ENCODE measurements at places on chromosomes 5 and 9.

DNA sequence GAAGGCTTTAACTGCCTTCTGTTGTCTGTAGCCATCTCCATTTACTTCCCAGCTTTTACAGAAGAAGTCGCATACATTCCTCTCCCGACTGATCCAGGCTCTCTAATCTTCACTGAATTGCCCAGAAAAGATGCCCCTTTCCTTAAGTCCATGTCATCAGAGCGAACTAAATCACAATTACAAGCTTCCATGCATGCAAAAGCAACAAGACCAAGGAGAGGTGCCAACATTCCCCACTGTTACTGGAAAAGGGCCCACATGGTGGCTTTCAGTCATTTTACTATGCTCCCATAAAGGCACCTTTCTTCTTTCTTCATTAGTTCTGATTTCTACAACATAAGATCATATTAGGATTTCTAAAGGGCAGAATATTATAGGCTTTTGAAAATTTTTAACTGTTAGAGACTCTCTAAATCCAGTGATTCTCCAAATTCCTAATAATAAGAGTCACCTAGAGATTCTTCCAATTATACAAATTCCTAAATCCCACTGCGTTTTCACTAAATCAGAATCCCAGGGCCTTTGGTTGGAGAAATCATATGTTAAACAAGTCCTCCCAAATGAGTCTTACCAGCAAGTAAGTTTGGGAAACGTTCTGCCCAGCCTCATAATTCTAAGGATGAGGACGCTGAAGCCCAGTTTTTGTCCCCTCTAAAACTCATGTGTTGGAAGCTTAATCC is 17.0 kb upstream of the ZFR start:
- DNase-seq, result no peak

DNA sequence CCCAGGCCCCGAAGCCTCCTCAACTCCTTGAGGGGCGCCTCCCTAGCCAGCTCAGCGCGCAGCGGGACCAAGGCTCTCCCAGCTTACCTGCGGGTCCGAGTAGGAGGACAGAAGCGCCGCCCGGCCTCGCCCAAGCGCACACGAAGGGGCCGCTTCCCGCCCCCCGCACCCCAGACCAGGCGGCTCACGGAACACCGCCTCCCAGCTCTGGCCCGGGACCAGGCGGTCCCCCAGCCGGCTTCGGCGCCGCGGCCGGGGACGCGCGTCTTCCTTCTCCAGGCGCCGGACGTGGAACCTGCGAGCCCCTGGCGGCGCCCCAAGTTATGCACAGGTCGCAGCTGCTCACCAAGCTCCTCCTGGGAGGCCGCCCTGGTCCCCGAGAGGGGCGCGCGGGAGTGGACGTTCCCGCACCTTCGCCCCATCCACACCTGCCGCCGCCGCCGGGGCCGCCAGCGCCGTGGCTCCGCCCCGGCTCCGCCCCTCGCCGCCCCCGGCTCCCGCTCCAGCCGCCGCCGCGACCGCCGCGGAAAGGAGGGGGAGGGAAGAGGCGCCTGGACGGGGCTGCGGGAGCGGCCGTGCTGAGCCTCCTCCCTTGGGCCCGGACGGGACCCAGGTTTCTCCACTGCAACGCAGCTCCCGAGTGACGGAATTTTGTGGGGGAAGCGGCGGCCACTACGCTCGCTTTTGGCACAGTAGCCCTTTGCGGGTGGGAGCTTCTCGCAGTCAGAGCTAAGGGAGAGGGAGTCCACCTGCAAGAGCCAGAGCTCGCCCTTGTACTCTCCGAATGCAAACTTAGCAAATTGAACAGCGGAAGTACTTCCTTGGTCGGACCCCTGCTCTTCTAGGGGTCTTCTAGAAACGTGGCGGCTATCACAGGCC is 77.5 kb upstream of the IFNE start:
- DNase-seq, result no peak

DNA sequence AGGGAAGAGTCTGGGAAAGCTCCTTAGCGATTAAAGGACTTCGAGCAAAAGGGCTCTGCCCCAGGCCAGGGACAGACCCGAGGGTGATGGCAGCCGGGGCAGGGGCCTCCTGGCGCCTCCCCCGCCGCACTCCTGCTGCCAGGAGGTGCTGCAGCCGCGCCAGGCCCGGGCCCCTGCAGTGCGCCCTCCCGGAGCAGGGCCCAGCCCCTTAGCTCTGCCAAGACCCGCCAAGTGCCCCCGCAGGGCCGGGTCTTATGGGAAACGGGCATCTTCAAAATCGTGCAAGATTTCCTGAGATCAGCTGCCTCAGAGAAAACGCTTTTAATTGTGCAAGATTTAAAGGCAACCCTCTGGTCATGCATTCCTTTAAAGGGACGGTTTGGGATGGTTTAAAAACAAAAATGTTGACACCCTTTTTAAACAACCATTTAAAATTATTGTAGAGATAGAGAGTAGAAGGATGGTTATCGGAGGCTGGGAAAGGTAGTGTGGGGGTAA is 52.4 kb downstream of the CDC14B start:
- DNase-seq, result no peak

GRCh38 chr5:143164557-143164956 is 238.9 kb downstream of the NR3C1 start:
- DNase-seq, result no peak

- DNase-seq, result no peak
These were observed 24.1 kb upstream of the RNF20 start for GRCh38 chr9:101509572-101509971.

DNA sequence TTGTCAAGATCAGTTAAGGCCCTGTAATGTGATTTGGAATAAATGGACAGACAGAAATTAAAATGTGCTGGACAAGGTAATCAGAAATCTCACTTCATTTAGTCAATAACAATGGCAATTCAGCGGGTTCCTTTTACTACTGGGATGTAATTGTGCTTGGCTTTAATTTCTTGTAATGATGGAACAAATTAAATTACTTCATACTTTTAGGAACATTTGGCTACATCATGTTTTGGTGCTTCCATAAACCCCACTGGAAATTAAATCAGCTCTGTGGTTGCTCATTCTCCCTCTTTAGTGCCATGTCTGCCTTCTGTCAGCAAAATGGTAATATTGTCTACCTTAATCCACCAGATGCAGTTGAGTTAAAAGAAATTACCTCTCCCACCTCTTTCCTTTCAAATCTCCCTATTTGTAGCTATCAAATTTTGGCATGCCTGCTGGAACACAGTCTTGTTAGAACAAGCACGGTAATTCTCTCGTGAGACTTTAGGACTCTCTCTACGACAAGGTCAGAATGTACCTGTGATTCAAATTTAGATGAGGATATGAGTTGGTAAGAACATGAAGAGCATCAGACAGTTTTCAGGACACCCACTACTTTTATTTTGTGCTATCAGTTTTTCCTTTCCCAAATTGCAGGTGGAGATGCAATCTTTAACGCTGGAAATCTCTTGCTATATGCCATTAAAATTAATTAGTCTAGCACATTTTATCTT is 476.3 kb downstream of the RAB3C start:
- DNase-seq, result no peak

DNA sequence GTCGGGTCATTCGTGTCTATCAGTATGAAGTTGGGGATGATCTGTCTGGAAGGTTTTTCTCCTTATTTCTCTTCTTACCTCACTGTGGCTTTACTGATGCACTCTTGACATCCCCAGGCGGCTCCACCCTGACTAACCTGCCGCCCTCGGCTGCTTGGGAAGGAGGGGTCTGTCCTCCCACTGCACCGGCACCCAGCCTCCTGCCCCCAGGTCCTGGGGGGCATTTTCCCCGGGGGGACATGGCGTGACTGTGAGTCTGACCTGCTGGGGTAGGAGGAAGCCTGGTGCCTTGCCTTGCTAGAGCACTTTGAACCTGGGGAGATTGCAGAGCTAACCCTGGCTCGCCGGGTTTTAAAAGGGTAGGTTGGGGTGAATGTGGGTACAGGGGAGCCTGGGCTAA is 27.5 kb downstream of the DYNC2I2 start:
- no peak for DNase-seq

GRCh38 chr9:133576031-133576874 is 32.9 kb downstream of the FAM163B start:
- no peak for DNase-seq

DNA sequence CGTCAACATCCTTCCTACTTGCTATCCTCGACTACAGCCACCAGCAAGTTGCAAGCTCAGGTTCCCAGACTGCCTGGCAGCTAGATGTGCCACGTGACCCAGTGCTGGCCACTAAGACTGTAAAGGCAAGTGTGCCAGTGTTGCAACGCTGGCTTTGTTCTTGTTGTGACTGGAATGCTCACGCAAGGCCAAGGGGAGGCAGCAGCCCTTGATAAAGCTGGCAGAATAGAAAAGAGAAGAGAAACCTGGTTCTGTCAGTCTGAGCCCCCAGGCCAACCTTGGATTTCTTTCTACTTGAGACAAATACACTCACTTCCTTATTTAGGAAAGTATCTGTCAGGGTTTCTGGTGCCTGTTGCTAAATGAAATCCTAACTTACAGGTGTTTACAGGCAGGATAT is 113.0 kb downstream of the KLHL3 start:
- DNase-seq, result peak; percentile 51

DNA sequence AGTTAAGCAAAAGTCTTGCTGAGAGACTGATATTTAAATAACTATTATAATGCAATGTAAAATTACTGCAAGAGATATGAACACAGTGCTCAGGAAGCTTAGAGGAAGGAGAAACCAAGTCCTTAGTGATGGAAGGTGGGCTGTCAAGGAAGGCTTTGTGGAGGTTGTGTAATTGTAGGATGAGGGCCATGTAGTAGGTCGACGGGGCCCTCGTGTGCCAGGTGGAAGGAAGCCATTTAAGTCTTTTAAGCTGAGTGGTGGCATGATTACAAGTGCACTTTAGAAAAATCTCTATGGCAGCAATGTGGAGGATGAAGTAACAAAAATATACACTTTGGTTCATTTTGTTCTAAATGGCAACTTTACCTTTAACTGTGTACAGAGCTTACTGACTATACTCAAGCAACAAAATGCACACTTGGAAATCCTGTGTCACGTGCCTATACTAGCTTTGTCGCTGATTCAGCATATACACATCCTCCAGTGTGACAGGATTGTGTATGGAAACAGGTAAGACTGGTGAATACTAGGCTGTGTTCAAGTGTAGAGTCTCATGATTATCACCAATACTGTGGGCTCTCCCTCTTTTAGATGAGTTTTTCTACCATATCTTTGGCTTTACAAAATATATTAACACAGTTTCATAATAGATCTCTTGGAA is 78.6 kb downstream of the TMC1 start:
- DNase-seq, result no peak

DNA sequence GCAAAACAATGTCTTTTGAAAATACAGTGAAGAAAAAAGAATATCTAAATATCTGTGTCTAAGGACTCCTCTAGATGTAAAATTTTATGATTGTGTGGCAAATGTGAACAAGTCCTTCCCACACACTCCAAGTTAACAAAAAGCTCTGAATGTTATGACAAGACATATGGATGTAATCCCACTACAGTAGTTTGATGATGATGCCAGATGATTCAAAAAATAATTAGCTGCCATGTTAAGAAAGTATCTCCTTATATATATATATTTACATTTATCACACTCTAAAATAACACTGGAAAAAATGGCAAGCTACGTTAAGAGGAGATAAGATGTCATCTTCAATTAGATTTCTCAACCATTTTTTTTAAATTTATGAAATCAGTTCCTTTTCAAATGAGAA is 178.5 kb downstream of the NFIB start:
- DNase-seq, result no peak

DNA sequence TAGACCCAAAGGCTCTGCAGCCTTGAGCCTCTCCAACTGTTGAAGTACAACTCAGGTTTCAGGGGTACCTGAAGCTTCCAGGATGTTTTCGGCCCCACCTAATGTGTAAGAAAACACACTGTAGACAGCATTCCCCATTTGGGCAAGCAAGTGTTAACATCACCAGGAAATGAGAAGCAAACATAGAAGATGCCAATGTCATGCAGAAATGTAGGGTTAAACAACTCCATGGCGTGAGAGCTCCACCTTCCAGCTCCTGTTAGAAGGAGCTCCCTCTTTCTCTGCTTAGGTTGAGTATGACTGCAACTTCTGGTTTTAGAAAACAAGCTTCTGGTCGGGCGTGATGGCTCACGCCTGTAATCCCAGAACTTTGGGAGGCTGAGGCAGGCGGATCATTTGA is 31.0 kb upstream of the DENND1A start:
- DNase-seq, result no peak

DNA sequence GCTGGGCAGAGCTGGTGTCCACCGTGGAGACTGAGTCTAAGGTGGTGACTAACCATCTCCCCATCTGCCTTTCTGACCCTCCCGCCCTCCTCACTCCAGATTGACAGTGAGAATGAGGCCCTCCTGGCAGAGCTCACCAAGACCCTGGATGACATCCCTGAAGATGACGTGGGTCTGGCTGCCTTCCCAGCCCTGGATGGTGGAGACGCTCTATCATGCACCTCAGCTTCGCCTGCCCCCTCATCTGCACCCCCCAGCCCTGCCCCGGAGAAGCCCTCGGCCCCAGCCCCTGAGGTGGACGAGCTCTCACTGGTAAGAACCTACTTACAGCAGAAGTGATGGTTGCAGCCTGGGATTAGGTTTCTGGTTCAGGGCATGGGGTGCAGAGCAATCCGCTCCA is 96.5 kb downstream of the PPARGC1B start:
- no peak for DNase-seq

- no peak for DNase-seq
These were observed 163.6 kb downstream of the ENC1 start for GRCh38 chr5:74476819-74477453.

GRCh38 chr5:179869101-179869500 is 10.5 kb upstream of the MRNIP start:
- no peak for DNase-seq

DNA sequence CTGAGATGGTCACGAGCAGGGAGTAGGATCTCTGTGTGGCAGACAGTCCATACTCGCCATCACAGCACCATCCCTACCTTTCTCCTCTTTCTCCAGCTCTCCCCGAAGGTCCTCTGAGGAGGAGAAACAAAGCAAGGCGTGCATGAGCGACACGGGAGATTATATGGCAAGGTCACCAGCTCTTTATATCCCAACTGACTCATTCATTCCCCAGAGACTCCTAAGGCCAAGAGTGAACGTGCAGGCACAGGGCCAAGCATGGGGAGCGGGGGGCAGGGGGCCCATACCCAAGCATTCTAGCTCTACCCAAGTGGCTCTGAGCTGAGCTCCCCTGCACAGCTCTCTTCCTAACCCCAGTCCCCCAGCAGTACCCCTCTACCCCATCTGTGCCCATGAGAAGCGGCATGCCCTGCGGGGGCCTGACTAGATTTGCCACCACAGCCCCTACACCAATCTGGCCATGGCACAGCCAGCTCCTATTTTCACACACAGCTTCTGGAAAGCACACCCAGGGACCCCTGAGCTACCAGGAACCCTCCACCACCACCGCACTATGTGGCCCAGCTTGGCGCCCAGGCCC is 6.8 kb downstream of the TRIM7 start:
- no peak for DNase-seq

DNA sequence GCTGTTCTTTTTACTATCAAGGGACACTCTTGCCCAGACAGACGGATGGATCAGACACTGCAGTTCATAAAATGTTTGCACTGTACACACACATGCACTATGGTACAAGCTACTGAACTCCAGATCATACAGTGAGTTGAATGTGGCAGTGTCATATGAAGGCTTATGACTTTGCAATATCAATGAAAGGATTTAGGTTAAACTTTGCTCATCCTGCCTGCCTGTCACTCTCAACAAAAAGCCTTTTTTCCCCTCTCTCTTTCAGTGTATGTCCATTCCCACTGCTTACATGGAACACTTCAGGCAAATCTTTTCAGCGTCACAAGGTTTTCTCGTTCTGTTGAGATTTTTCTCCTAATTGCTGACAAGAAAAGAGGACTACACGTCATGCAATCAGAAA is 97.4 kb downstream of the BNC2 start:
- no peak for DNase-seq

GRCh38 chr5:160293901-160294561 is 18.3 kb downstream of the CCNJL start:
- DNase-seq, result no peak
